Vagina (tissue), 2 donors: ENCODE measurements at places on chromosomes 3 and 15. TPM values are rescaled to one million over a fixed set of nuclear protein-coding genes. Genes with fewer than 3 reads are reported as not detected.
A peak's percentile ranks its signal among the peaks of the same experiment; 100 is the strongest.

The CASR gene
- not detected for total RNA-seq

The ZNF860 gene
- 2.0 TPM for total RNA-seq

The CCDC39 gene
- not detected for total RNA-seq

- H3K27ac ChIP-seq = peak overlapping the region; percentile 40
- DNase-seq = no peak
- H3K36me3 ChIP-seq = no peaks in the 10 kb centered on the region
- H3K4me1 ChIP-seq = peaks cover 43% of the 10 kb centered on the region
Measured at GRCh38 chr15:77455696-77456321, 35.1 kb downstream of the HMG20A start.

- no peaks in the 10 kb centered on the region for H3K27me3 ChIP-seq
- no peaks in the 10 kb centered on the region for H3K36me3 ChIP-seq
- H3K27ac ChIP-seq = peak overlapping the region; percentile 91
- peaks cover 69% of the 10 kb centered on the region for H3K4me1 ChIP-seq
Measured at GRCh38 chr3:13512451-13512850, 32.3 kb downstream of the HDAC11 start.

- H3K27ac ChIP-seq = no peak overlapping the region
- no peaks in the 10 kb centered on the region for H3K36me3 ChIP-seq
- H3K4me3 ChIP-seq = no peak overlapping the region
- no peaks in the 10 kb centered on the region for H3K4me1 ChIP-seq
Measured at GRCh38 chr3:44128057-44128775, 113.5 kb upstream of the TOPAZ1 start.

DNA sequence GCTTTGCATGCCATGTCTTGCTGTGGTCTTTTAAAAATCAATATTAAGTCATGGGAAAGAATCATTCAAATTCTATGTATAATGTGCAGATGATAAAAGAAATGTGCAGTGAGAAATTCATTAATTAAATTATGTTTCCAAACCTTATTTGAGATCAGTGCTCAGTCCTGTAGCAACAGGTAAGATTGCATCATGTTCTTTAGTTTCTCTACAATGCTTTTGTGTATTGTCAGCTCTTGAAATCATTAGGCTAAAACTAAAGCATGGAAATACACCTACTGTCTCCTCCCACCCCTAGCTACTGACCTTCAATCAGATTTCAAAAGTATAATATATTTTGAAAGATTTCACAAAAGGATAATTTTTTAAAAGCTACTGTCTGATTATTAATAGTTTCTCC is 612.7 kb downstream of the ROBO2 start:
- no peaks in the 10 kb centered on the region for H3K36me3 ChIP-seq
- H3K27me3 ChIP-seq = no peaks in the 10 kb centered on the region
- DNase-seq = no peak
- H3K27ac ChIP-seq = no peak overlapping the region

The FGF7 gene
- 137 TPM for total RNA-seq

DNA sequence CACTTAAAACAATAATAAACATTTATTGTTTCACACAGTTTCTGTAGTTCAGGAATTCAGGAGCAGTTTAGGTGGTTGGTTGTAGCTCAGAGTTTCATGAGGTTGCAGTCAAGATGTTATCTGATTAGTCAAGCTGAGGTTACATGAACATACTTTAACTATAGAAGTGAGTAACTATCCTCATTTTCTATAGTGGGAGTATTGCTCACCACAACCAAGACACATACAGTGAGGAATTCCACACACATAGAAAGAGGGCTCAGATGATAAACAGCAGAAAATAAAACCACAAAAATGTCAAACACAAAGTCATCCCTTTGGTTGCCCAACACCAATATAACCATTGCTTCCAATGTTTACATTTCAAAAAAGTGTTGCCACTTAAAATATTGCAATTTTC is 13.6 kb downstream of the SCN11A start:
- H3K27me3 ChIP-seq = no peaks in the 10 kb centered on the region
- DNase-seq = no peak
- H3K36me3 ChIP-seq = no peaks in the 10 kb centered on the region
- no peak overlapping the region for H3K4me3 ChIP-seq

GRCh38 chr3:155425396-155425795 is 131.9 kb upstream of the STRIT1 start:
- H3K27me3 ChIP-seq = no peaks in the 10 kb centered on the region
- no peaks in the 10 kb centered on the region for H3K36me3 ChIP-seq
- H3K27ac ChIP-seq = no peak overlapping the region
- H3K4me1 ChIP-seq = no peaks in the 10 kb centered on the region

- no peaks in the 10 kb centered on the region for H3K27me3 ChIP-seq
- no peaks in the 10 kb centered on the region for H3K36me3 ChIP-seq
Measured at GRCh38 chr15:70220490-70221096, 122.9 kb upstream of the TLE3 start.

The LDHAL6B gene
- not detected for total RNA-seq

GRCh38 chr15:81087066-81087465 is 47.0 kb upstream of the CFAP161 start:
- peaks cover 2% of the 10 kb centered on the region for H3K4me1 ChIP-seq
- no peaks in the 10 kb centered on the region for H3K27me3 ChIP-seq
- H3K36me3 ChIP-seq = no peaks in the 10 kb centered on the region
- H3K4me3 ChIP-seq = no peak overlapping the region

The PDIA3 gene
- 93.8 TPM for total RNA-seq

DNA sequence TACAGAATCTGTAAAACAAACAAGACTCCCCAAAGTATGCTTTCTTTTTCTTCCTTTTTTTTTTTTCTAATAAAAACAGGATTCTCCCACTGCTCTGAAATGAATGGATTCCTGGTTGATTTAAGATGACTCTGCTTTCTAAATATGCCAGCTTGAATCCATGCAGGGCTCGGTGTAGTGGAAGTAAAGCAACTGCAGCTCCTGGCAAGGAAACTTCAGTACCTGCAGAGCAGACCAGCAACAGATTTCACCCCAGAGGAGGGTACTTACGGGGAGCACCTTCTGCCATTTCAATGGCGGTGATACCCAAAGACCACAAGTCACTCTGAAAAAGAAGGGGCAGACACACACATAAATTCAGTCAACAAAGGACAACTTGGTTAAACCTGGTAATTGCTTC is 150.5 kb upstream of the SLC2A2 start:
- no peaks in the 10 kb centered on the region for H3K4me1 ChIP-seq
- H3K4me3 ChIP-seq = no peak overlapping the region
- H3K27ac ChIP-seq = no peak overlapping the region

DNA sequence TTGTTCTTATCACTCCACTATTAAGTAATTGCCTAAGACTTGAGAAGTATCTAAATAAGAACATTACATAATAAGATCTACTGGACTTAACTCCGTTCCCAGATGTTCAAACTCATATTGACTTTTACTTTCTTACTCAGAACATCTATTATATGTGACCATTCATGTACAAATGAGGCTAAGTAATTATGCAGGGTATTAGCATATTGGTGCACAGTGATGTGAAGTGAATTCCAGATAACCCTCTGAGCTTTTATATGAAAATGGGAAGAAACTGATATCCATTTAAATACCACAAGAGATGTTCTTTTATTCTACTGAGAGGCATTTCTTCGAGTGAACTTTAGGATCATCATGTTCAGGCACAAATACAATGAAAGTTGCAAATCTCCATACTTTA is 135.7 kb downstream of the ZPLD1 start:
- no peaks in the 10 kb centered on the region for H3K27me3 ChIP-seq
- H3K4me1 ChIP-seq = no peaks in the 10 kb centered on the region
- DNase-seq = no peak
- H3K27ac ChIP-seq = no peak overlapping the region

DNA sequence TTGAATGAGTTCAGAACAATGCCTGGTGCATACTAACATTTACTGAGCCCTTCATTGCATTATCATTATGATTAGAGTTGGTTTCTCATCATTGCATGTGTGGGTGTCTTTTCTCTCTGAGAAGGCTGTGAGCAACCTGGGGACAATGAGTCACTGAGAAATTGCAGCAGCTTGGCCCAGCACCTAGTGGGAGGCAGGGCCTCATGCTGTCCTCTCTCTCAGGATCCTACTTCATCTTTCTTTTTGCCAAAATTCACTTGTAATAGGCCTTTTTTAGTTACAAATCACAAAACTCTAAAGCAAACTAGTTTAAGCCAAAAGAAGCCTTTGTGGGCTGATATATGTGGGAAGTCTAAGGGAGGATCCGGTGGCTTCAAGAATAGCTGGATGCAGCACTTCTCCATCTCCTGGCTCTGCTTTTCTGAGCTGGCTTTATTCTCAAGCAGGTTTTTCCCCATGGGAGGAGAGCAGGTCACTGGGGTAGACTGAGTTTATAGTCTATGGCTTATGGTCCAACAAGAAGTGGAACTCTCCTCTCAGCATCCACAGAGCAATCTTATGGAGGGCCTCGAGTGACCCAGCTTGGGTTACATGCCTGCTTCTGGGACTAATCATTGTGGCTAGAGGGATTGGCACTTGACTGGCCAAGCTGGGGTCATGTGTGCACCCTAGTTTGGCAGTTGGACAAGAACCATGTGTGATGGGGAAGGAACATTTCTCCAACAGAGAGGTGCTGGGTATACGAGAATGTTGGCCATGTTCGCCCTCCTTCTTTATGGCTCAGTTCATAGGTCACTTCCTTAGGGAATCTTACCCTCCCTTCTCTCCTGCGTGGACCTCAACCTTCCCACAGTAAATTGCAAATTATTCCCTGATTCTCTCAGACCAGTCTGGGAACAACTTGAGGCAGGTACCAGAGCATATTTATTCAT is 8.7 kb upstream of the CAMK1 start:
- H3K4me1 ChIP-seq = no peaks in the 10 kb centered on the region
- no peak overlapping the region for H3K27ac ChIP-seq
- DNase-seq = no peak
- no peaks in the 10 kb centered on the region for H3K27me3 ChIP-seq
- no peak overlapping the region for H3K4me3 ChIP-seq

- DNase-seq = no peak
- no peak overlapping the region for H3K4me3 ChIP-seq
- no peak overlapping the region for H3K27ac ChIP-seq
- H3K27me3 ChIP-seq = no peaks in the 10 kb centered on the region
Measured at GRCh38 chr15:36682101-36682500, 102.7 kb downstream of the CDIN1 start.

The CPN2 gene
- not detected for total RNA-seq

The ISLR2 gene
- total RNA-seq = 3.4 TPM

GRCh38 chr3:189941679-189942078 is 179.0 kb downstream of the P3H2 start:
- no peaks in the 10 kb centered on the region for H3K4me1 ChIP-seq
- H3K4me3 ChIP-seq = no peak overlapping the region
- H3K27me3 ChIP-seq = no peaks in the 10 kb centered on the region
- no peak overlapping the region for H3K27ac ChIP-seq

The SIDT1 gene
- total RNA-seq = 44.0 TPM
